ENCODE measurements at places on chromosomes 5 and 9.

DNA sequence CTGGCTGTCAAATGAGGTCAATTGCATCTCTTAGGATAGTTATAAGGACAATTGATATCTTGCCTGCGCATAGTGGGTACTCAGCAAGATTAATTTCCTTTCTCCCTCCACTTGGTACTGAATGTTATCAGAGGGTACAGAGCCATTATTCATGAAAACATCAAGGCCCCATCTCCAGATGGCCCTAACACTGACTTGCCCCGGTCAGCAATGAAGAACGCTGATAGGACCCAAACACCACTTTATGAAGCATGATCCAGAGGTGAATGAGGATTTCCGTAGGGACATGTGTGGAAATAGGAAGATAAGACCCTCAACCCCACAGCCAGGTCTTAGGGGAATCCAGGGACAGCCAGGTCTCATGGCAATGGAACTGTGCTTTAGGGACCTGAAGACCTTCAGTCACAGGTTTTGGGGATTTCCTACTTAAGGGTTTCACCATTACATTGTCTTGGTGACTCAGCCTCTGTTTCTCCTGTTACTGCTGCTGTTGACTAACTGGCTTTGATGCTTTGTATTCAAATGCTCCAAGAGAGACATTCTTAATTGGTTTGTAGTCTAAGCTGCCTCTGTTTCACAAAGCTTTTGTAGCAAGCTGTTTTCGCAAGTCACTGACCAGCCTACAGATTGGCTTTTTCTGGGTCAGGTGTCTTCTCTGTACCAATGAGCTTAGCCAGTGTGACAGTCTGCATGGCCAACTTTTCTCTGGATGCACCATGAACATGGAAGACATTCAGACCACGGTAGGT lies 35.3 kb upstream of the IQGAP2 start:
- no peak overlapping the region for H3K4me3 ChIP-seq
- no peak overlapping the region for H3K27ac ChIP-seq
- H3K27me3 ChIP-seq, result no peaks in the 10 kb centered on the region
- H3K4me1 ChIP-seq, result peaks cover 3% of the 10 kb centered on the region
- no peaks in the 10 kb centered on the region for H3K36me3 ChIP-seq

- H3K36me3 ChIP-seq, result peaks cover 3% of the 10 kb centered on the region
- H3K27me3 ChIP-seq, result no peaks in the 10 kb centered on the region
- H3K27ac ChIP-seq, result no peak overlapping the region
- no peak for DNase-seq
These were observed 106.2 kb downstream of the SEMA5A start for GRCh38 chr5:9439531-9440292.

DNA sequence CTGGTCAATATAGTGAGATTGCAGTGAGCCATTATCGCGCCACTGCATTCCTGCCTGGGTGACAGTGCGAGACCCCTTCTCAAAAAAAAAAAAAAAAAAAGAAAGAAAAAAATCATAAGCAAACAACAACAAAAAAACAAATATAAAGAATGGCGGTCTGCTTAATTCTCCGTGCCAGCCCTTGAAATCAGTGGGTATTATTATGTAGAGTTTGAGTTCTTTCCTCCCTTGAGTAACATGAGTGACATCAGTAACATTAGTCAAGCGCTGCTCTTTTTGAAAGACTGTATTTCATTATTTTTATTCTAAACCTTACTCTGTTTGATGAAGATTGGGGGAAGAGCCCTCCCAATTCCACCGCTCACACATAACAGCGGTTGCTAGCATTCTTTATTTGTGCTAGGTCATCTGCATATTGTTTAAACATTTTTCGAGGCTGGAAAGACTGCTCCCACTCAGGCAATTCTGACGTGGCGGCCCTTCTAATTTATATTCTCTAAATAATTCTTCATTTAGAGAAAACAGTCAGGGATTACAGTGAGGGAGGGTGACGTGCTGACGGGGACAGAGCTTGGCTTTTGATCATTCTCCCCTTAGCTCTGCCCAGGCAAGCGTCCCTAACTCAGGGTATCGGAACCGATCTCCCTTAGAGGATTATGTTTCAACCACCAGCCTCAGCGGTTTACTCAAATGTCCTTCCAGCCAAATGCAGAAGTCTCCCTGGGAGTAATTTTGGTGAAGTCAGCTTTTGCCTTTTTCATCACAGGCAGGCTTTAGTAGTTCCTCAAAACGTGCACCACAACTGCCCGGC lies 860 bp upstream of the MARCHF6 start:
- H3K4me1 ChIP-seq, result peaks cover 7% of the 10 kb centered on the region
- no peaks in the 10 kb centered on the region for H3K36me3 ChIP-seq
- DNase-seq, result peak; percentile 75
- H3K4me3 ChIP-seq, result peak overlapping the region; percentile 88

DNA sequence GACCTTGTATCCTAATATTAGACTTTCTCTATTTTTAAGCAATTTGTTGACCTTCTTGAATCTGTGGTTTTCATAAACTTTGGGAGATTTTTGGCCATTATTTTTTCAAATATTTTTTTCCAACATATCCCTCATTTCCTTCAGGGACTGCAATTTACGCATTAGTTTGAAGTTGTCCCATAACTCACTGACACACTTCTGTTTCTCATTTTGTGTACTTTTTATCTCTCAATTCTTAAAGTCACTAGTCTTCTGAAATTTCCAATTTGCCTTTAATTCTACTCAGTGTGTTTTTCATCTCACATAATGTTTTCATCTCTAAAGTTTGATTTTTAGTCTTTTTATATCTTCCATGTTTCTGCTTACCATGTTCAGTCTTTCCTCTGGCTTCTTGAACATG lies 356.8 kb downstream of the RAB3C start:
- no peaks in the 10 kb centered on the region for H3K36me3 ChIP-seq
- H3K4me3 ChIP-seq, result no peak overlapping the region
- DNase-seq, result no peak
- H3K27me3 ChIP-seq, result no peaks in the 10 kb centered on the region

GRCh38 chr9:19074836-19075235 lies 25.6 kb downstream of the RRAGA start:
- no peak for DNase-seq
- no peaks in the 10 kb centered on the region for H3K27me3 ChIP-seq
- no peak overlapping the region for H3K27ac ChIP-seq
- no peak overlapping the region for H3K4me3 ChIP-seq
- peaks cover 3% of the 10 kb centered on the region for H3K36me3 ChIP-seq
